ENCODE measurements at places on chromosomes 6 and 20.
A peak's percentile ranks its signal among the peaks of the same experiment; 100 is the strongest.

- DNase-seq, result no peak
These were observed 258.1 kb downstream of the ZNF217 start for GRCh38 chr20:53335555-53335954.

GRCh38 chr6:124551711-124552233, 410.5 kb upstream of the RNF217 start:
- no peak for DNase-seq

DNA sequence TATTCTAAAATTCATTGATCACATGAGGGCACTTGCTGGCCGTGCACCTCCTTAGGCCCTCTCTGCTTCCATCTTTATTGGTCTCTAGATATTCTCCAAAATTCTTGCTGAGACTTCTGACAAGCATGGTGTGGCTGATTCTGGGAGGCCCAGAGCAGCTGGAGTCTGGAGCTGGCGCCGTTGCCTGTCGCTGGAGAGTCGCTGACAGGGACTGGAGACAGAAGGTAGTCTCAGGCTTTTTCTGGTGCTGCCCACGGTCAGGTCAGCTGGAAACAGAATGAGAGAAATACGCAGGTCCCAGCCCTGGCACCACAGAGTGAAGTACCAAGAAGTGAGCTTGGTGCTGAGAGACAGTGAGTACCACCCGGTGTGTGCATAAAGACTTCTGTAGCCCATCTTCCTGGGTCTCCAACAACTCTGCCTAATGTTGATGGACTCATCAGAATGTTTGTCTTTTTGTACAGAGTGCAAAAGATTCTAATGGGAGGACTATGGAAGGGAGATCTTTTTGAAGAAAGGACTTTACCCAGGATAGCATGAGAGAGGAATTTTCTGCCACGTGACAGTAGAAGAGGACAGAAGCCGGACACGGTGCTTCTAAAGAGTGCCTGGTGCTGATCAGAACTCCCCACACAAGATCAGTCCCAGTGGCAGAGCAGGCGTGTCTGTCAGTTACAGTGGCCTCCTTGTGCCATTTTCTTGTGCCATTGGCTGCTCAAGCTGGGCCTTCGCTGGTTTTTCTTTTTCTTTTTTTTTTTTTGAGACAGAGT, 1.8 kb upstream of the ALDH8A1 start:
- no peak for DNase-seq

DNA sequence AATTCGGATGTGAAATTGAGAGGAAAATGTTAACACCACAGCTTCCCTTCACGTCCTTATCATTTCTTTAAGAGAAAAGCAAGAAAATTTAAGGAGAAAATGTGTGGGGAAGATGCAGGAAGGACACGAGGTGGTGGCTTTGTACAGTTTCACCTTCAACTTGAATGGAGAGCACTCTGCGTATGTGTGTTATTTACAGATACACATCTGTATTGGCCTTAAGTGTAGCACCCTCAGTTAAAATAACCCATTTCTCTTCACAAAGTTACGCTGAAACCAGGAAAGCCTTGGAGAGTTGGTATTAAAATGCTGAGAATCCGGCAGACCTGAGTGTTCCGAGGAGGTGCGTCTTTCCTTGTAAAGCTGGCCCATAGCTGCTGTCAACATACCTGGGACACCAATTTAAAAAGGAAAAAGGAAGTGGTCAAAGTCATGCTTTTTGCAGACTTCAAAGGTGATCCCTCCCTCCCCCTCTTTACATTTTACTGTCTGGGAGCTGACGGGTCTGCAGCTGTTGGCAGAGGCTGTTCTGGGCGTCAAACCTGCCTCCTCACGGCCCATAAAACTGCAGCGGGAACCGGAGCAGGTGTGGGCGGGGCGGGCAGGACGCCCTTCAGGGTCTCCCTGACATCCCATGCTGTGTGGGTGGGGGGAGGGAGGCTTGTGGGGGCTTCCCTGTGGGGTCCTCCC, 61.3 kb upstream of the TBXT start:
- no peak for DNase-seq

- DNase-seq, result no peak
These were observed 257.7 kb upstream of the CDYL start for GRCh38 chr6:4518506-4518905.

GRCh38 chr6:135328136-135328535, 147.0 kb downstream of the MYB start:
- DNase-seq, result no peak

GRCh38 chr6:149484733-149485700, at the start of gene ZC3H12D:
TSS of gene ZC3H12D (minus strand) at chr6:149485014. CDS start at chr6:149474543, 10,471 bp downstream.
- peak; percentile 69 for DNase-seq

GRCh38 chr6:15464211-15464725, 198.6 kb downstream of the DTNBP1 start:
- no peak for DNase-seq

DNA sequence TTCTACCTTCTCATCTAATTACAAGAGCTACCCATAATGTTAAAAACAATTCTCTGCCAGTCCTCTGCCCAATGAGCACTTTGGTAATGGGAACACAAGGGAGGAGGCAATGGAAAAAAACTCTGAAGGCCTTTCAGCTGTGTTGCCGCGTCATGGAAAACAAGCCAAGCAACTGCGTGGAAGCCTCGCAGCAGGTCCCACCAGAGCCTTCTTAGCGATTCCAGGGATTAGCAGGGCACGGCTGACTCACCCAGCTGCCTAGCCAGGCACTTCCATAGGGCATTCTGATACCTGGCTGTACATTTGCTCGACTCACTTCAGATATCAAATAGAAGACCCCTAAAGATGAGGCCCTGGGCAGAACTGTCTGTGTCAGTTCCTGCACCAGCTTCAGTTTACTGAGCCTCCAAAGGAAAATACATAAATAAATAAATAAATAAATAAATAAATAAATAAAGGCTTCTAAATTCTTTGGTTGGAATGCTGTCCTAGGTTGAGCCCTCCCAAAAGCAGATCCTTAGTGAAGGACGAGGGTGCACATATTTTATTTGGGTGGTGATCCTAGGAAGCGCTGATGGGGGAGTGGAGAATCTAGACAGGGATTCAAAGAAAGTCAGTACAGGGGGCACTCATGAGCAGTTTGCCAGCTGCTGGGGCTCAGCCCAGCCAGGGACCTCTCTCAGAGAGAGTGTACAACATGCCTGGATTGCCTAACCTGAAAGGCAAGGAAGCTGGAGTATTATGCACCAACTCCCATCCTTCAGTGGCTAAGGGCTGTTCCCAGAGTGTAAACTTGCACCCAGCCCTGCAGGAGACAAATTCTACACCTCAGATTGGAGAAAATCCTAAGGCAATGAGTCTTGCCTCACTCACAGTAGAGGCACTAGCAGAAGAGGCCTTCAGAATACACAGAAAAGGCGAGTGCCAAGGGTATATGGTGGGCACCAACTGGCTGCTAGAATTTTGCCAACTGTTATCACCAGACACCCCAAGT, 18.2 kb downstream of the SNAP25 start:
- no peak for DNase-seq

DNA sequence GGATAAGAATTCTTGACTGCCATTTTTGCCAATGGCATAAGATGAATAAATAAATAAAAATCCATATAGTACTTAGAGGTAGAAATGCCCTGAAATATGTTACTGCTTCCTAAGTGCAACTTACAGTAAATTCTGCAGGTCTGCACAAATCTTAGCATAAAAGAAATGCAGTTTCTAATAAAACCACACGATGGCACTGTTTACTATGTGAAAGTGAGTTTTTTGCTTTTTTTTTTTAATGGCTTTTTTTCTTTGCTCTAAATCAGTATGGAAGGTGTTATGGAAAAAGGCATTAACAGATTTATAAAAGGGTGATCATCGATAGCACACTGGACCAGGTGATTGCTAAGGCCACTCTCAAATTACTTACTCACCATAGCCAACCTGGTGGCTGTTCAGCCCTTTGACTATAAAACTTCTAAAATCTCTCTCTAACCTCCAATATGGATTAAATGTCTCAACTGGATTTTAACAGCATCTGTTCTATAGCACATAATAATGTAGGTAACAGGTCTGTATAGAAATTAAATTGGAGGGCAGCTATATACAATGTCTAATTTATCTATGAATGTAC, 45.8 kb downstream of the AHI1 start:
- peak; percentile 18 for DNase-seq

- no peak for DNase-seq
These were observed 101.0 kb downstream of the KIF16B start for GRCh38 chr20:16472045-16472872.

DNA sequence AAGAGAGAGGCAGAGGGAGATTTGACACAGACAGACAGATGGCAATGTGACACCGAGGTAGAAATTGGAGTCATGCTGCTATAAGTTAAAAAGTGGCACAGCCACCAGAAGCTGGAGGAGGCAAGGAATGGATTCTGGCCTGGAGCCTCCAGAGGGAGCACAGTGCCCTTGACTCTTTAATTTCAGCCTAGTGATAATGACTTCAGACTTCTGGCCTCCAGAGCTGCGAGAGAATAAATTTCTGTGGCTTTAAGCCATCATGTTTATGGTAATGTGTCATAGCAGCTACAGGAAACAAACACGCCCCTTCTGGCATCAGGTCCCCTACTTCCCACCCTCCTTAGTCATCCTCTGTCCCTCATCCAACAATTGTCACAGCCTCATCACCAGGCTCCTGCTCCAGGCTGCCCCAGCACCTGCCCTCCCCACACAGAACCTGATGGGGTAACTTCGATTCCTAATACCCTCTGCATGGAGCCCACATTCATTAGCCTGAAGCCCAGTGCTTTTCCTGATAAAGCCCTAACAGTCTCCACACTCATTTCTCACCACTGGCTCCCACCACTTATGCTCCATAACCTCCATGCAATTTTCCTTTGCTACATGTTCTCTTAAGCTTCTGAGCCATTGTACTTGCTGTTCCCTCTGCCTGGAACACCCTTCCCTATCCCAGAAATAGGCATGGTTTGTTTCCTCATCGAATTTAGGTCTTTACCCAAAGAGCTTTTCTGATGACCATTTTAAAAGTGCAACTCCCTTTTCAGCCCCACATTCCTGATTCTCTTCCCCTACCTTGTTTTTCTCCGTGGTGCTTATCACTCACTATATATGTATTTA, 69.7 kb upstream of the TOX2 start:
- peak; percentile 28 for DNase-seq

Data from SHP77 (cell line).